ENCODE measurements at places on chromosomes 13 and 19.

GRCh38 chr13:113723410-113724015, 35.5 kb upstream of the TMEM255B start:
- DNase-seq = no peak

DNA sequence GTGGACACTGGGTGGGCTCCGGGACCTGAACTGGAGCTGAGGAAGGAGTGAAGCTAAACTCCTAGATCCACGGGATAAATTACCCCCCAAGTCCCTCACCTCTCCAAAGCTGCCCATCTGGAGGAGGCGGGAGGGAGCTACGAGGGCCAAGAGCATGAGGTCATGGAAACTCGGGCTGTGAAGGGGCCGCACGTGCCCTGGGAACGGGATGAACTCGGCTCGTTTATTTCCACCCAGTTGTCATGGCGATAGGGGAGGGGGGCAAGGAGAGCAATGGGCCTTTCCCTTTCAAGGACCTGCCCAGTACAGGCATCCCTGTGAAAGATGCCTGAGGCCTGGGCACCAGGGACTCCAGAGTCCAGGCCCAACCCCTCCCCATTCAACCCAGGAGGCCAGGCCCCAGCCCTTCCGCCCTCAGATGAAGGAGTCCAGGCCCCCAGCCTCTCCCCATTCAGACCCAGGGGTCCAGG, 3.8 kb downstream of the PPP1R12C start:
- no peak for DNase-seq

DNA sequence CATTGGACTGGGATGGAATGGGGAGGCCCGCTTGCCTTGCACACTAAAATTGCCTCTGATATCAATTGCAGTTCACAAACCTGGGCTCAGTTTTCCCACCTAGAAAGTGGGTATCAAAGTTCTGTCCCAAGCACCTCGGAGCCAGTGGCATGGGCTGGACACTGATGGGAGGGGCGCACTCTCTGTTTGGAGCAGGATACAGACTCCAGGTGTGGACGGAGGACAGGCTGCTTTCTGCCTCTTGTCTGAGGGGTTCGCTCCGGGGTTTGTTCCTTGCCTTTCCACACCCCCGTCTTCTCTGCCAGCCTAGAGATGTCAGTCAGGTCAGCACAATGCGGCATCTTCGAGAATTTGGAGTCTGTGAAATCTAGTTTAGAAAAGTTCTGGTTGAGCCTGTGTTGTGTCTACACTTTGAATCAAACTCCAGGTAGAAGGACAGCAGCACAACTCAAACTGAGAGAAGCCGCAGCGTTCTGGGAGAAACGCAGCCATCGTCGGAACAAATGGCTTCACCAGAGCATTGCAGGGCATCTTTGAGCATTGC, 141.9 kb downstream of the TEX29 start:
- DNase-seq = no peak

DNA sequence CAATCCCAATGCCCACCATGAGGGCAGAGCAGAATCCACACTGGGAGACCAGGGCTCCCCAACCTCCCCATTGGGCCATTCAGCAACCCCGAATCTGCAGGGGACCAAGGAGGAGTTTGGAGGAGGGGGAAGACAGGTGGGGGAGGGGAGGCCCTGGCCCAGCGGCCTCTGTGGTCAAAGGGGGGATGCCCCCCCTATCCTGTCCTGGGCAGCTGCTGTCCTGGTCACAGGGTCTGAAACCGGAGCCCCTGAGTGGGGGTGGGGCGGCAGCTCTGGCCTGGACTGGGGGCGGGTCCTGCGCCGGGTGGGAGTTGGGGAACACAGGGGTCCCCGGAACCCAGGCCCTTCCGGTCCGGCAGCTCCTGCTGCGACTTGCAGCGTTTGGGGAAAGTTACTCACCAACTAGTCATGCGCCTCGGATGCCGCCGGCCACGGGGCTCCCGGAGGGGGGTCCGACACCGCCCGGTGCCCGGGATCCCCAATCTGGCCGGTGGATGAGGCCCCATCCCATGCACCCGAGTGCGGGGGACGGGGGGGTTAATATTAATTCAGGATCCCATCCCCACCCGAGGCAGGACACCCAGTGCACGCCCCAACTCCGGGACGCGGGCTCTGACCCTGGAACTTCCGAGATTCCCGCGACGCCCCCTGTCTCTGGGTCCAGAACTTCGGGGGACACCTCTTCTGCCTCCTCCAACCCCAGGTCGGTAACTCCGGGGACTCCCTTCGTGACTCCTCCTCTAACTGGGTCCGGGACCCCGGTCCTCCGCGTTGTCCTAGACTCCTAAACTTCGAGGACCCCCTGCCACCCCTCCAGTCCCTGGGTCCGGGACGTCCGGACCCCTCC, 872 bp downstream of the HOMER3 start:
- DNase-seq = no peak

GRCh38 chr13:93721483-93721882, 494.9 kb downstream of the GPC6 start:
- DNase-seq = no peak

- no peak for DNase-seq
Measured at GRCh38 chr13:50227361-50227760, 212.1 kb downstream of the KCNRG start.

GRCh38 chr13:45361596-45362206, 20.7 kb upstream of the TPT1 start:
- DNase-seq = no peak
